NAMALWA (cell line): ENCODE measurements at places on chromosomes 6 and 20.

GRCh38 chr20:64110411-64111068 is 3.2 kb upstream of the NPBWR2 start:
- DNase-seq = no peak

- DNase-seq = no peak
These were observed 21.7 kb downstream of the ELOVL5 start for GRCh38 chr6:53327017-53327395.

- no peak for DNase-seq
These were observed 182.8 kb downstream of the ZMYND8 start for GRCh38 chr20:47173596-47174216.

- DNase-seq = peak; percentile 91
These were observed 12.7 kb downstream of the IGF2R start for GRCh38 chr6:159981403-159982245.

- DNase-seq = no peak
These were observed 86.5 kb upstream of the MYL9 start for GRCh38 chr20:36454698-36455427.

- no peak for DNase-seq
These were observed 3.4 kb downstream of the CYB5R4 start for GRCh38 chr6:83862776-83863471.

DNA sequence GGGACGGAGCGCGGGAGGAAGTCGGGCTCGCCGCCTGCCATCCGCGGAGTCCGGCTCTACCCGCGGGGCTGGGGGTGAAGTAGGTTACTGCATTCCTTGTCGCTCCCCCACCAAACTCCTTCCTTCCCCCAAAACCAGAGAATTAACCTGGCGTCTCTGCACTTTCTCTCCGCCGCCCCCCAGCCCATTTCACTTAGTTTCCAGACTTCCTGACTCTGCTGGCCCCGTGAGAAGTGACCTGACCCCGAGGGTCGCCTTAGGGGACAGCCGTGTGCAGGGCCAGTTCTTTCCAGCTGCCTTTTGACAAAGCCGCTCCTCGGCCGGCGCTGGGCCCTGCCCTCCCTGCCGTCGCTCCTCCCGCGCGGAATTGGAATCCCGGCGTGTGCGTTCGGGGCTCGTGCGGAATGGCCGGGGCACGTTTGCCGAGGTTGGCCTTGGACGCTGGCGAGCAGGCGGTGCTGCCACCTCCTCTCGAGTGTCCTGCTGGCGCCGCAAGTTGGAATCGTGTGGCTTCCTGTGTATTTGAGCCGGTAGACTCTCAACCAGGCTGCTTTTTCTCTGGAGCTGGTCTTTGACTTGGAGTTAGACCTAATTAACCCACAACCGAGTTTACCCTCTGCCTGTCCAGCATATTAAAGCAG is 650 bp downstream of the DCBLD1 start:
- peak; percentile 3 for DNase-seq

DNA sequence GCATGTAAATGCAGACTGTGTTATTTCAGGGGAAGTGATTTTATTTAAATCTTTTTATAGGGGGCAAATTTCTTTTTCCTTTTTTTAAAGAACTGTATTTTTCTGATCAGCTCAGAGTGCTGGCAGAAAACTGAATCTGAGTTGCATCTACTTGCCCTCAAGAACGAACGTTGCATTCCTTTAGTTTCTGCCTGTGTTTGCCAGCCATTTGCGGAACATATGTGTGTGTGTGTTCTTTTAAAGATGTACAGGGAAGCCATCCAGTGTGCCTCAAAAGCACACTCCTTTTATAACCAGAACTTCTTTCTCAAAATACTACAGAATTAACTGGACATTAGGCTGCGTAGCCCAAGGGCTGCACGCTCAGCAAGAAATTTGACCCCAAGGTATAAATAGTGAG is 25.8 kb upstream of the INSM1 start:
- no peak for DNase-seq
